ENCODE measurements at places on chromosomes 1 and 21.

- no peak for DNase-seq
Measured at GRCh38 chr1:39574646-39575045, 1.9 kb downstream of the PABPC4 start.

GRCh38 chr21:34526618-34527290 lies 14.7 kb upstream of the KCNE1 start:
- DNase-seq: peak; percentile 46

DNA sequence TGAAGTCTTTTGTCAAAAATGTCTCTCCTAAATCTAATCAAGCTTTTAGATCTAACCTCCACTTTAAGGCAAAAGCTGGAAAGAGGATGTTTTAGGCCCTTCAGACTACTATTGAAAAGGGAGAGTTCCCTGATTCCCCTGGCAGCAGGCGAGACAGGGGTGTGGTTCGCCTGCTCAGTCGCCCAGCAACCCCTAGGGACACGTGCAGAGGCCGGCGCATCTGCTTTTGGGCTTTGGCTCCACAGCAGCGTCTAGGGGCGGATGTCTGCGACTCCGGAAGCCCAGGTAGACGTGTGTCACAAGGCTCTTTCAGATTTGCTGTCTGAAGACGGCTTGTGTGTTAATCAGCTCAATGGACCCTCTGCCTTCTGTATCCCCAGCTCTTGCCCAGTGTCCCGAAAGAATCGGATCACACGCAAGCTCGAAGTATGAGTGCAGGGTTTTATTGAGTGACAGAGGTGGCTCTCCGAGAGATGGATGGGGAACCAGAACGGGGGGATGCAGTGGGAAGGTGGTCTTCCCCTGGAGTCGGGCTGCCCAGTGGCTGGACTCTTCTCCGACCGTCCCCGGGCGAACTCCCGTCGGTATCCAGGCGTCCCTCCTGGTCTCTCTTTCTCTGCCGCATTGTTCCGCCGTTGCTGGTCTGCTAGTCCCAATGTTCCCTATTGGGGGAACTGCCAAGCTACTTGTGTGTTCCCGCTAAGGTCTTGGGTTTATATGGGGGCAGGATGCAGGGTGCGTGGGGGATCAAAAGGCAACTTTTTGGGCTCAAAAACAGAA lies 45.5 kb downstream of the OLFML2B start:
- no peak for DNase-seq

GRCh38 chr1:159705251-159705903 lies 9.0 kb downstream of the CRP start:
- DNase-seq: no peak

GRCh38 chr1:85576642-85577418 lies 3.7 kb upstream of the CCN1 start:
- no peak for DNase-seq

GRCh38 chr1:107000902-107001301 lies 55.6 kb upstream of the PRMT6 start:
- no peak for DNase-seq

- no peak for DNase-seq
Measured at GRCh38 chr1:29236712-29237128, 398 bp downstream of the PTPRU start.
